ENCODE measurements at places on chromosomes 16 and 17.
A peak's percentile ranks its signal among the peaks of the same experiment; 100 is the strongest.

DNA sequence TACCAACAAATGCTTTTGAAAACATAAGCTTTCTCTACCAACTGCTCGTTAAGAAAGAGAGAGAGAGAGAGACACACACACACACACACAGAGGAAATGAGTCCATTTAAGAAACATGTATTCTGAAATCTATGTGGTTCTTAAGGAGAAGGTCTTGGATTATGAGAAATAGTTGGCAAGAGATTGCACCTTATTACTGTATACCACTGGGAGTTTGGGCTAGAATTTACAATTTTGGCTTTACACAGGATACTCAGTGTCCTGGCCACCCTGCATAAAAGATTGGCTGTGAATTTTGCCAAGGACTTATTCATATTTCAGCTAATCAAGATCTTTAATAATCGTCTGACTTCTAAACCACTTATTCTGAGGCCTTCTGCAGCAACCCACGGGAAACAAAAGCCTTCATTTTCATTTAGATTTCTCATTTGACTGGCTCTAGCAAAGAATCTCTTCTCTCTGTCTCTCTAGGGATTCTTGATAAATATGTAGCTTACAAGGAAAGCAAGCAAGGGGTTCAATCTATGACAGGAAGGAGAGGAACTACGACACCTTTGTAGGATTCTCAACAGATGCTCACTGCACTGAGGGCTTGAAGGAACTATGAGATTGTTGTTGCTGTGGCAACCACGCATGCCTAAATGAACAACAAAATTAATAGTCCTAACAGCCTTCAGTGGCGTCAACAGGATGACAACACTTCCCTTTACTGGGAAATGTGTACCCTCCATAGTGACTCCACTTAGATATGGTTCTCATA, 75.3 kb upstream of the GNAO1 start:
- DNase-seq: no peak

DNA sequence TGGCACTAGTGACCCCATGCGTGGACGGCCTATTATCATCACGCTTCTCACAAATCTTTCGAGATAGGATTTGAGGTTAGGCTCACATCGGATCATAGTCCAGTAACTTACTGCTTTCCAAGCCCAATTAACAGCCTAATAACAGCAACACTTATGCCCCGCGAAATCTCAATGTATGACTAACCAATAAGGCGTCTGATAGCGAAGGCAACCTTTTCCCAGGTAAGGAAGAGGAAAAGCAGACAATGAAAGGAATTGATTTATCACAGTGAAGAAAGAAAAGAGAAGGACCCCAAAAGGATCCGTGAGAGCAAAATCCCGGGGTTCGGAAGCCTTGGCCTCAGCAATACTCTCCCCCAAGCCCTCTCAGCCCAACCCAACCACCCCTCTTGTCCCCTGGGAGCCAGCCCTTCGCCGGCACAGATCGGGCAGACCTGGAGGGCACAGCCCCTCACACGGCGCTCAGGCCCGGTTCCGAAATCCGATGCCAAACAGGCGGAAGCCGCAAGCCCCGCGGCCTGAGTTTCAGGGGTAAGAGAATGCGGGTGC, 534 bp downstream of the GPATCH8 start:
- DNase-seq: no peak

DNA sequence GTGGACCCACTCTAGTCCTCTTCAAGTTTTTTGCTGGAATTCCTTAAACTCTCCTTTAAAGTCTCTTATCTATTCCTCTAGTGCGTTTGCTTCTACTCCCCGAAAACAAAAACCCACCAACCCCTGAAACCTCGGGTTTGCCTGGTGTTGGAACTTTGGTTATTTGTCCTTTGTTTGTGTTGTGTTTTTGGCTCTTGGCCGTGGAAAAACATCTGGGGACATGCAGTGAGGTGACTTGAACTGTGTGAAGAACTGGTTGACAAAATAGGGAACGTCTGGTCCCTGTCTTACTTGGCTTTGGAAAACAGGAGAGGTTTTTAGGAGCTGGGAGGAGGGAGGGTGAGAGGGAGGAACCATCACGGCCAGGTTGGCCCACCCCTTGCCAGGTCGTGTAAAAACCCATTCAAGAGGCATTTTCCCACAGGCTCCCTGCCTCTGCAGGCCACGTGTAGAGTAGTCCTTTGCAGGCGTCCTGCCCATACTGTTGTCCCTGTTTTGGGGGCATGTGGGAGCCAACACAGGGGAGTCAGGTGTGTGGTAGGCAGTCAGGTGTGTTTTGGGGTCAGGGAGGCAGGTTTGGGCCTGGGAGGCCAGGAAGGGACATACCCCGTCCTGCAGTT, 169.3 kb downstream of the RAB11FIP4 start:
- DNase-seq: no peak

GRCh38 chr17:75456417-75457046, at the start of gene TMEM94:
TSS of gene TMEM94 (plus strand) at chr17:75456635. CDS start at chr17:75471906, 15,271 bp downstream.
- peak; percentile 99 for DNase-seq

- no peak for DNase-seq
Observed at GRCh38 chr17:64964796-64965195, 45.5 kb upstream of the LRRC37A3 start.
